Stimulated activated CD4-positive, alpha-beta T cell treated with anti-CD3 and anti-CD28 coated beads, Interleukin-1b, Interleukin-23, amount 100 ng/mL, for 1 hour (primary cell): ENCODE measurements at places on chromosomes 5 and 9.
A peak's percentile ranks its signal among the peaks of the same experiment; 100 is the strongest.

DNA sequence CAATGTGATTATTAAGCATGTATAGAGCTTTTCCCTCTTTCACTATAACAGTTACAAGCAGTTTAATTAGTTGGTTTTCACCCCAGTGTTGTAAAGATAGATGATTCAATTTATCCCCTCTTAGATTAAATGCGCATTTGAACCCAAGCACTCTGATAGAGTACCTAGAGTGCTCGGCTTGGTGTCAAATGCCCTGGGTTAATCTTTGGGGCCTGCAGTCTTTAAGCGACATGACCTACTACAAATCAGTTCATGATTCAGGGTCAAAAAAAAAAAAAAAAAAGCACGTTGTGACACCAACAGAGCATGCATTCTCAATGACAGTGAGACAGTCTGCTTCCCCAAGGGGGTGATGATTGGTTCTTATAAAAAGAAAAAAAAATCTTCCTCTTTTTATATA lies 375.3 kb downstream of the BRINP1 start:
- no peak for DNase-seq

- no peak for DNase-seq
These were observed 711 bp downstream of the PGGT1B start for GRCh38 chr5:115262011-115262320.

GRCh38 chr5:36360307-36360706 lies 58.6 kb upstream of the RANBP3L start:
- no peak for DNase-seq

- no peak for DNase-seq
These were observed 346.3 kb upstream of the SLC30A5 start for GRCh38 chr5:68747521-68747920.

DNA sequence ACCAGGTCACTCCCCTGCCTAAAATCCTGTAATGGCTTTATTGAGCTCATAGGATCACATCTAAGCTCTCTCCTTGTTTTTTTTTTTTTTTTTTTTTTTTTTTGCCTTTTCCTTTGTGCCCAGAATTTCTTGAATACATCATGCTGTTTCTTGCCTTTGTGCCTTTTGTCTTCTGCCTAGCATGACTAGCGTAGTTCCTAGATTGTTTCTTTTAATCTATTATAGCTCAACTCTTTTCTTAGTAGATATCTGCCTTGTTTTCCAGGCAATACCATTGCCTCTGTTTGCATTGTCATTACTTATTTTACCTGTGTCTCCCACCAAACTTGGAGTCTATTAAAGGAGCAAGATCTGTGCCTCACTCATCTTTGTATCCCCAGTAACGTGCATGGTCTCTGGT lies 106.1 kb upstream of the C9orf72 start:
- DNase-seq, result no peak

DNA sequence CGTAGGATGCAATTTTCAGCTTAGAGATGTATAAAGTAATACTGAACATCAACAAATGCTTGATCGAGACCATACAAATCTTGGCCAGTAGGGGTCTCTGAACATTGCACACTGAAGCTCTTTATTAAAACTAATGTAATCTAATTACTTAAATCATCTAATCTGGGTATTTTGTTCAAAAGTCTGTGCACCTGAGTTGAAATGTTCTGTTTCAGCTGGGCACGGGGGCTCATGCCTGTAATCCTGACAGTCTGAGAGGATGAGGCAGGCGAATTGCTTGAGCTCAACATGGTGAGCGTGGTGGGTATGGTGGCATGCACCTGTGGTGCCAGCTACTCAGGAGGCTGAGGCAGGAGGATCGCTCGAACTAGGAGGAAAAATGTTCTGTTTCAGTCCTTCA lies 41.0 kb downstream of the ESM1 start:
- peak; percentile 5 for DNase-seq

DNA sequence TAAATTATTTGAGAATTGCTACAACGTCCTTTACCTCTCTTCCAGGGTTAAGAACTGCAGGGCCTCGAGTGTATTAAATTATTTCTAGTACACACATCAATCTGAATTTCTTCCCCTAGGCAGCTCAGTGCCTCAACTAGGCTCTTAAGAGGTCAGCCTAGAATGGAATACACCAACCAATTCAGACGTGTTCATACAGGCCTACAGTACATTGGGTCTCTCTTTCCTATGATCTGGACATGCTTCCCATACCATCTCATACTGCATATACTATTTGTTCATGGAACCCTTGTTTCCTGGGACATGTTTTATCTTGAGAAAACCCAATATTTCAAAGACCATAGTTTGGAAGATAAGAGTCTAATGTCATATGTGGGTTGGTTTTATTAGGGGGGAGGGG lies 434.1 kb upstream of the WWC1 start:
- DNase-seq, result no peak

DNA sequence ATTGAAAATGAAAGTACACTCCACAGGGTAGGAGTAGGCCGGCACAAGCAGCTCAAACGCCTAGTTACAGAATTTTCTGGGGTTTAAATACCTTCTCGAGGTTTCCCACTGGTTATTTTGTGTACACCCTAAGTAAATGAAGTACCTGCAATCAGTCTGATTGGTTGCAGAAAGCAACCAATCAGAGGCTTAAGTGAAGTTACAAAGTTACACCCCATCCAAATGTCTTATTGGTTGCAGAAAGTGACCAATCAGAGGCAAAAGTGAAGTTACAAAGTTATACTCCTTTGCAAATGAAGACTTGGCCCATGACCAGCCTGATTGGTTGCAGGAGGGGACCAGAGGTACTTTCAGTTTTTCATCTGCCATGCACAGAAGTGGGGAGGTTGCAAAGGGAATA lies 33.2 kb upstream of the ERAP2 start:
- DNase-seq, result no peak

DNA sequence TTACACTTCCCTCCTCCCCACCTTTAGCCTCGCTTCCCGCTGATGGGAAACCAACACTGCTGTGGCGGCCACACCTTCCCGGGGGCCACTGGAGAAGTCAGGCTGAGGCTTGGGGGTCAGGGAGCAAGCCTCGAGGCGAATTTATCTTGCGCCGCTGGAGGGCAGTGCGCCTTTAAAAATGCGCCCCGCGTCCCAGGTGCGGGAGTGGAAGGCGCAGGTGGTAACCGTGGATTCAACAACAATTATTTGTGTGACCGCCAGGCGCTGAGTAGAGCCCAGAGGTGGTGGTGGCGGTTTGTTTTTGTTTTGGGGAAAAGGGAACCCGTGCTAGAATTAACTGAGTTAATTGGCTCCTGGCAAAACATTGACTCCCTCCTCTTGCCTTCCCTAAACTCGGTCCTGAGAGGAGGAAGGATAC lies 1.1 kb downstream of the CFAP77 start:
- DNase-seq, result peak; percentile 36

- DNase-seq, result no peak
These were observed 1537.6 kb upstream of the CDH9 start for GRCh38 chr5:28576022-28576421.

DNA sequence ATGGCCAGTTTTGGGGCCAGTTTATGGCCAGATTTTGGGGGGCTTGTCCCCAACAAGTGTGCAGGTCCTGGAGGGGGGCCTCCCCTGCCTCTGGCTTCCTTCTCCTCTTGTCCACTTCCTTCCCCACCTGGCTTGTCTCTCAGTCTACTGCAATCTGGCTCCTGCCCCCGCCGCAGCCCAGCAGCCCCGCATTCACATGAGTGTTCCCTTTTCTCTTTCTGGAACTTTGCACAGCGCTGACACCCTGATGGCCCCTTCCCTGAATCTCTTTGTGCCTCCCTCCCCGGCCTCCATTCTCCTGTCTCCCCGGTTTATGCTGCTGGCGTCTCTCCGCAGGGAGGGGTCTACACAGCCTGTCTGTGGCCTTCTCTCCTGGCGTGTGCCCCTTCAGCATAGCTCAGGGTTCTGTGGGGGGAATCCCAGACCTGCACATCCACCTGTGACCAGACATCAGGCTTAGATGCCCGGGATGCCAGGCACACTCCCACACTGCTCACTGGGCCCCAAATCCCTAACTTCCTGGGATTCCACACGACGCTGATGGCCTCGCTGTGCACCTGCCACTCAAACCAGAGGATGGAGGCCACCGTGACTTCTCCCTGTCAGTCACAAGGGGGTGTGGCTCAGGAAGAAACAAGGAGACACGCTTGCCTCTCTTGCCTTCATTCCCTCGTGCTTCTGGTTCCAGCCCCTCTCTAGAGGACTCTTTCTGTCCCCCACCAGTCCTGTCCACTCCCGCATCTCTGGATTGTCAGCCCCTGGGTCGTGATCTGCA lies 17.5 kb downstream of the TRIP13 start:
- DNase-seq, result no peak

DNA sequence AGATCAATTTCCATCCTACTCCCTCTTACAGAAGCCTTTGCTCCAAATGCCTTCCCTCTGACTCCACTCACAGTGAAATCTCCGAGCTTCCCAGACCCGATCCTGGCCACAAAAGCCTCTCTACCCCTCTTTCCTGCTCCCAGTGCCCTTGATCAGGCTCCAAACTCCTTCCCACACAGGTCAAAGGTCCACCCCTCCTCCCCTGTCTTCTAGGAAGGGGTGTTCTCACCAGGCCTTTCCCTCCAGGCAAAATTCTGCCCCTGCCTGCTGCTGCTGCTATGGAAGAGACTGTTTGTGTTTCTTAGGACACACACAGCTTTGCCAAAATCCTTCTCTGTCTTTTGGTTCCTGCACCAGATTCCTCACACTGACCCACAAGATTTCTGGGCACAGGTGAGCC lies 85.8 kb upstream of the ALDH1A1 start:
- DNase-seq, result no peak

- no peak for DNase-seq
These were observed 118.3 kb downstream of the NR6A1 start for GRCh38 chr9:124652615-124653393.

DNA sequence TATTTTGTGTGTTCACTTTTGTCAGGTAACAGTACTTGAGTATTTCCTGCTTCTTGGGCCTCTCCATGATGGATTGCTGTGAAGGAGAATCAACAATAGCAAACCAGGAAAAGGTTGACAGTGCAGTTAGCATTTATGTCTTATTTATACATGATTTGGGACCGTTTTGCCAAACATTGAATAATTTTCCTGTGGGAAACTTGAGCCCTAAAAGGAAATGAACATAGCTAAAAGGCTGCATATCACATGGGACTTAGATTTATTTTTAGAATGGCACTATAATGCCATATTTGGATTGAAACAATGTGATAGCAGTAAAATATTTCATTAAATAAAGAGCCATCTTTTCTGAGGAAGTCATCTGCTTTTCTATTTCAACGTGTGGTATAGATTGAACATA lies 15.3 kb downstream of the GPR21 start:
- no peak for DNase-seq

GRCh38 chr5:147557876-147558745 lies 48.2 kb upstream of the DPYSL3 start:
- DNase-seq, result no peak

DNA sequence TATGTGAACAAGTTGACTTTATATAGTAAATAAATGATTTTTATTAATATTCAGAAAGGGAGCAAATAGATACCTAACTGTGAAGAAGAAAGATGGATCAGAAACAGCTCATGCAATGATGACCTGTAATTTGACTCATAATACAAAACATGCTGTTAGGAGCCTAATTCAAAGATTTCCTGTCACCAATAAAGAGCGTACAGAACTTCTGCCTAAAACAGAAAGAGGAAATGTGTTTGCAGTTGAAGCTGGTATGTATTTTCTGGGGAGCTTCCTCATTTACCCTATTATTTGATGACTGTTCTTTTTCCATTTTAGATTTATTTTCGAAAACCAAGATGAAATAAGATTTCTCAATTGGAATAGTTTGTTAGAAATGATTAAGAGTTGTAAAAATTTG lies 11.4 kb downstream of the YTHDC2 start:
- no peak for DNase-seq

GRCh38 chr9:131759017-131759647 lies 19.3 kb upstream of the RAPGEF1 start:
- no peak for DNase-seq

GRCh38 chr5:14954616-14955343 lies 83.2 kb upstream of the ANKH start:
- no peak for DNase-seq

GRCh38 chr5:102718819-102719218 lies 36.3 kb upstream of the PAM start:
- DNase-seq, result no peak

DNA sequence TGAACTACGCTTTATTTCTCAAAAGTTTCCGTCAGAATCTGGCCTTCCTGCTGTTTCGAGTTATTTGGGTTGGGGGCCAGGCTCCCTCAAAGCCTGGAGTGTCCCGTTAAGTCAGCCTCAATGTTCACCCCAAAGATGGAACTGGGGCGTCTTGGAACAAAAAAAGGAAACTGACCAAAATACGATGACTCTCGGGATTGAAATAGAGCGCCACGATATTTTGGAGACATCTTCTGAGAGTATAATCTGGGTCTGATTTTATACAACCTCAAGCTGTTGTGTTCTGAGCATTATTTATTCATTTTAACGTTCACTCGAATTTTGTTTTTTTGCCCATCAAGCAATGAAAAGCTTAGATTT lies 28.1 kb downstream of the TLX3 start:
- DNase-seq, result no peak

DNA sequence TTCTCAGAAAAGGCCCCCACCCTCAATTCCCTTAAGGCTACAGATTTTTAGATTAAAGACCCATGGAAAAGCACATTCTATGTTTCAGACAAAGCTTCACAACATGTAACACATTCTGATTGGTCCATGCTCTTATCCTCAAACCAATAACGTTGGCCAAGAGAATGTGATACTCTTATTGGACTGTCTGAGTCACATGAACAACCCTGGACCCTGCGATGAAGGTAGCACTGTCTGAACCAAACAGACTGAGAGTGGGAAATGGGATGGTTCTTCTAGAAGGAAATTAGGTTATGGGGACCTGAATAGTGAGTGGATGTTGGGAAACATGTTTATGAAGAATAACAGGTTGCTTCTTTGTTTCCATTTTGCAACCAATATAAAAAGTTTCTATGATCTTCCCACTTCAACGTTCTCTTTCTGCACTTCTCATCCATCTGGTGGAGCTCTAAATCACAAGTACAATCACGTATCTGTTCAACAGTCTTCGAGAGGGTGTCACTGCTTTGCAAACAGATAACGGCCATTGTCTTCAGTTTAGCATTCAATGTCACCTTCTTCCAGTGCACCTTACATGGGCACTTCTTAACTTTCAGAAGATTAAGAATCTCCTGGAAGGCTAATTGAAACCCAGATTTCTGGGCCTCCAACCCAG lies 81.6 kb downstream of the PTCH1 start:
- DNase-seq, result no peak

GRCh38 chr9:135582966-135583687 lies 21.6 kb downstream of the PAEP start:
- DNase-seq, result no peak

DNA sequence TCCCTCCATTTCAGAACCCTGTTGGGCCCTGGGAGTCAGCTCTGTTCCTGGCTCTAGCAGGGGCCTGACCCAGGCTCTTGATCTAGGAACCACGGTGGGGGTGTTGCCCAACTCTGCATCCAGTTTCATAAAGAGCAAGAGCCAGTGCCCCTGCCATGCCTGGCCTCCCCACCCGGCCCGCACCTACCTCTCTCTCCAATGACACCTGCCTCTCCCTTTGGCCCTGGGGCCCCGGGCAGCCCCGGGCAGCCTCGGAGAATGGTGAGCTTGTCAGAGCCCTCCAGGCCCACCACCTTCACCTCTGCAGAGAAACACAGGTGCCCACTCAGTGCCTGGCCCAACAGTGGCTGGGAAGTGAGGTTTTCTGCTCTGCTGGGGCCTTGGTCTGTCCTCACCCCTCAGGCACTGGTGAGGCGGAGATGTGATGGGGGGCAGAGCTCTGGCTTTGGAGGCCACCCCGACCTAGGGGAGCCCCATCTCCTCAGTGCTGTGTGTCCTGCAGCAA lies 1.5 kb downstream of the FCN1 start:
- no peak for DNase-seq
